ENCODE measurements at places on chromosomes 13 and 19.

- DNase-seq: no peak
Observed at GRCh38 chr13:84677836-84678235, 795.6 kb upstream of the SLITRK1 start.

- DNase-seq: peak; percentile 71
Observed at GRCh38 chr13:26929971-26930730, 169.6 kb upstream of the GPR12 start.

DNA sequence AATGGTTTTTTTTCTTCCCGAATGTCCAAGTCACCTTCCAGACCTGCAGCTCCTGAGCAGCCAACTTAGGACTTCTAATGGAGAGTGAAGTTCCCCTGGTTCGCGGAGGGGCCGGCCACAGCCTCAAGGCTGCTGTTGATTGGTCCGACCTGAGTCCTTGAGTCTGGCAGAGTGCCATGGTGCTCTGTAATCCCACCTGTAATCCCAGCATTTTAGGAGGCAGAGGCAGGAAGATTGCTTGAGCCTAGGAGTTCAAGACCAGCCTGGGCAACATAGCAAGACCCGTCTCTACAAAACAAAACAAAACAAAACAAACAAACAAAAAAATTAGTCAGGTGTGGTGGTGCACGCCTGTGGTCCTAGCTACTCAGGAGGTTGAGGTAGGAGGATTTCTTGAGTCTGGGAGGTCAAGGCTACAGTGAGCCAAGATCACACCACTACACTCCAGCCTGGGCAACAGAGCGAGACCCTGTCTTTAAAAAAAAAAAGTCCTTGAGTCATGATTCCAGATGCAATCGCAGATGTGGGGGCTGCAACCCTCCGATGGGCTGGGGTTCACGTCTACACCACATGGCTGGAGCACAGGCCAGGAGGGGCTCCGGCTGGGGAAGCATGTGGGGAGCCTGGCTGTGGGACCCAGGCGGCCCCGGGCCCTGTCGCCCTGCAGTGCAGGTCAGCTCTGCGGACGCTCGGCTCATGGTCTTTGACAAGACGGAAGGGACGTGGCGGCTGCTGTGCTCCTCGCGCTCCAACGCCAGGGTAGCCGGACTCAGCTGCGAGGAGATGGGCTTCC lies 17.7 kb downstream of the HPN start:
- DNase-seq: no peak

- no peak for DNase-seq
Observed at GRCh38 chr19:47438793-47439220, 19.5 kb upstream of the MEIS3 start.

DNA sequence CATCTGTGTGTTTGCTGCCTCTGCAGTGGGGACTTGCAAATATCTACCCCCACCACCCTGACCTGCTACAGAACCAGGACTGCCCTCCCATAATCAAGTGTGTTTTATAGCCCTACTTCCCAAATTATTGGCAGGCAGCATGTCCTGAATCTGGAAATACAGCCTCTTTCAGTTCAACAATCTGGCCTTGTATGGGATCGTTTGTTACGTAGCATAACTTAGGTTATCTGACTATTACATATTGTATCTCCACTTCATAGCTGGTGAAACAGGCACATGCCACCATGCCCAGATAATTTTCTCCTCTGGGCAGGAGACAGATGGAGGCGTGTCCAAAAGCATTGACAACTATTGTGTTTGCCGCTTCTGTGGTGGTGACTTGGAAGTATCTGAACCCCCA lies 66.7 kb upstream of the ADGRL1 start:
- no peak for DNase-seq

DNA sequence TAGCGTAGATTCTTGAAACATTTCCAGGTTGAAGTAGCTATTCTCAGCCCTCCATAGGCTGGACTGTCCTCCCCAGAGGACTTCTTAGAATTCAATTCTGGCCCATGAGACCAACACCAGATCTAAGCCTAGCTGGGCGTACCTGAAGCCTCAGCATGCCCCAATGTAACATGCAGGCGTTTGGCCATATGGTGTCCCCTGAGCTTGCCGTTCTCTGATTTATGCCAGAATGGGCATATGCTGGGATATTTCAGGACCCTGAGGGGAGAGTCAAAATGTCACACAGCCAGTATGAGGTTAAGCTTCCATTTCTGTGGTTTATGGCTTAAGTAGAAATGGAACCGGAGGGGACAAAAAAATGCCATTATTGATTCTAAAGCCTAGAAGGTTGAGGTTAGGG lies 317.7 kb upstream of the OBI1 start:
- DNase-seq: no peak
